ENCODE measurements at places on chromosomes 7 and 10. TPM values are rescaled to one million over a fixed set of nuclear protein-coding genes. Genes with fewer than 3 reads are reported as not detected.

Gene EN2
- 0.13 TPM for total RNA-seq

Gene MEOX2
- 1.2 TPM for total RNA-seq

Gene BMI1
- total RNA-seq: 49.0 TPM

DNA sequence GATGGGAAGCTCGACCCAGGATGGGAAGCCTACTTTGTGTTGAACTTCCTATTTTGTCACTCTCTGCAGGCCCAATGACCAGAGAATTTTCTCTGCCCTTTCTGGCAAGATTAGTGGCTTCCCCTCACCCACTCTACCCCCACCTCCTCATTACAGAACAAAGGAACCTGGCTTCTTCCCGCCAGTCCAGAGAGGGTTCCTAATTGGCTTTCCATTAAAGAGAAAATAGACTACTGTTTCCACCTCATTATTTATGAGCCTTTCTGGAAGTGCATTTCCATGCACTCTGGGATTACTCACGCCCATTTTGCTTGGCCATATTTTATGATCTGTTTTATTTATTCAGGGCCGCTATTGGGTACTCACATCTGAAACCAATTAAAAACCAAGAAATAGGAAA is 94.9 kb upstream of the TCF7L2 start:
- H3K4me3 ChIP-seq: no peak overlapping the region
- no peak for DNase-seq
- H3K36me3 ChIP-seq: no peaks in the 10 kb centered on the region

- peaks cover 39% of the 10 kb centered on the region for H3K27me3 ChIP-seq
- no peak overlapping the region for H3K27ac ChIP-seq
- H3K36me3 ChIP-seq: no peaks in the 10 kb centered on the region
- no peak overlapping the region for H3K4me3 ChIP-seq
These were observed 8.3 kb downstream of the EBF3 start for GRCh38 chr10:129955601-129956285.
